ENCODE measurements at places on chromosomes 2 and 18.

GRCh38 chr2:21774691-21775368, 651.1 kb downstream of the TDRD15 start:
- DNase-seq, result no peak

- DNase-seq, result no peak
Measured at GRCh38 chr2:179541586-179541985, 277.0 kb upstream of the SESTD1 start.

DNA sequence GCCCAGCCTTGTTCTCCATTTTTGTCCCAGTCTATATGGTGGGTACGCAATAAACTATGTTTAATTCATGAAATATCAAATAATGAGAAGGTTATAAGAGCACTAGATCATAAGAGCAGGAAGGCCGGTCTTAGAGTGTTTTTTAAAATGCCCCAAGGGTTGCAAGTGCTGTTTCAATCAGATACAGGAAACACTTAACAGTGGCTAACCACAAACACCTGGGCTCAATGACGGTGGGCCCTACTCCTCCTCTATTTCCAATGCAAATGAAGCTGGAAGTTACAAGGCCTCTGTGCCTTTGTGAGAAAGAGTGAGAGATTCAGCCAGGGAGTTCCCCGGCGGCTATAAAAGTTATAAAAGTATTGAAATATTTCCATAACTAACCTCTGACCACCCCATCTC, 18.9 kb upstream of the WDR33 start:
- no peak for DNase-seq

- DNase-seq, result peak; percentile 66
Measured at GRCh38 chr2:5696404-5696944, 4.3 kb downstream of the SOX11 start.

DNA sequence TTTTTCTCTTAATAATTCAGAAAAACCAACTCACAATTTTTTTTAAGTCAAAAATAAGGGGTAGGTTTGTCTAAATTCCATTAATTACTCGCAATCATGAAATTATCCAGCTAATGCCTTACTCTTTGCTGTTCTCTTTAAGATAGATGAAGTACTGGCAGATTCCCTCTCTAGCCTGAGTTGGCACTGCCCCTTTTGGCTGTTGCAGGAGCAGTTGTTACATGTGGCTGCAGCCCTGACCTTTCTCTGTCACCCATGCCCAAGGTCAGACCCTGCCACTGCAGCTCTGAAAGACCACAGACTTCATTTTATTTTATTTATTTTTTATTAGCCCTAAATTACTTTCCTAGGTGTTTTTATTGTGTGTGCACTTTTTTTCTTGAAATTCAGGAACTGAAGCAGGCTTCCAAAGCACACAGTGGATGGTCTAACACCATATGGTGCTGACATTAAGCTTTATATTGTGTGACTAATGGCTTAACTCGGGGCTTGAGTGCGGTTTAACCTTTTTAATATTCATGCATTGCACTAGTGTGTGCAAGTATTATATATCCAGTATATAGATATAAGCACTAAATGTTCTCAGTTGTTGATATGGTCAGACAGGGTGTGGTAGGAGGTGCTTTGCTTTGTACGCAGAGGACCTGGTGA, 313.0 kb downstream of the CDH2 start:
- DNase-seq, result no peak

GRCh38 chr2:176699098-176699497, 429.9 kb downstream of the MTX2 start:
- no peak for DNase-seq

- no peak for DNase-seq
Measured at GRCh38 chr2:68193787-68194372, 36.2 kb downstream of the PNO1 start.

DNA sequence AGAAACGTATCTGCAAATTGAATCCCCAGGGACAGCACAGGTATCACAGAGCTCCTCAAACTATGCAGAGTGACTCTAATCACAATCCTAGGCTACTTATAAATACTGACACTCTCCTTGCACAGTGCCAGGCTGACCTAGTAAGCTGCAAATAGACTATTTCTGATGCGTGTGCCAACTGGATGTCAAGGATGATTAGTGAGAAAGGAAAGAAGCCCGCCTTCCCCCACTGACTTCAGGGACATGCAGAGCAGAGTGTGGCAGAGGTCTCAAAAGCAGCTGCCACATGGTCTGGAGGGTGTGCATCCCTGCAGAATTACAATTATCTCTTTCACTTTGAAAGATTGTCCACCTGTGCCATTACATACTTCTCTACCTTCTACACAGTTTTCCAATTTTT, 235.6 kb downstream of the CPS1 start:
- no peak for DNase-seq

DNA sequence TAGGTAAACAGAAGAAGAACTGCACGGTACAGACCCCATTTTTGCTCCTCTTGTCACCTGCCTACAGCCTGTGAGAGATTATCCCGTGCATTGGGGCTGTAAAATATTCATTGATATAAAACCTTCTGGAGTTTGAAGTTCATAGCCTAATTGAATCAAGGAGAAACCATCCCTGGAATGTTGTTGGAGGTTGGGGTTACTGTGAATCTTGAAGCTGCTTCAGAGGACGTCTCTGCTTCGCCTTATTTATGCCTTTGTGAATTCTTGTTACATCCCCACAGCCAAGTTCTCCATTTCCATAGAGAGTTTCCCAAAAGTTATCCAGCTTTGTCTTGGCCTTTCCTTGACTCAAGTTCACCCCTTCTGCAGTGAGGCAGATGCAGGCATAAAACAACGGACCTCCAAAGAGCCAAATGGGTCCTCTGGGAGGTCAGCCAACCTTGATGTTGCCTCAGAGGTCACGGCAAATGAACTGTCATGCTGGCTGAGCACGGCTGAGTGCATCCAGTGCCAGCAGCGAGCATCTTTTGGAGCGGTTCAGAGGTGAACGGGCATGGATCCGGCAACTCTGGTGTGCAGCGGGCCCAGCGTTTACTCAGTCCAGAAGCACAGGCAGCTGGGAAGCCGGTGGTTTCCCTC, 317.6 kb downstream of the PRKCE start:
- no peak for DNase-seq

DNA sequence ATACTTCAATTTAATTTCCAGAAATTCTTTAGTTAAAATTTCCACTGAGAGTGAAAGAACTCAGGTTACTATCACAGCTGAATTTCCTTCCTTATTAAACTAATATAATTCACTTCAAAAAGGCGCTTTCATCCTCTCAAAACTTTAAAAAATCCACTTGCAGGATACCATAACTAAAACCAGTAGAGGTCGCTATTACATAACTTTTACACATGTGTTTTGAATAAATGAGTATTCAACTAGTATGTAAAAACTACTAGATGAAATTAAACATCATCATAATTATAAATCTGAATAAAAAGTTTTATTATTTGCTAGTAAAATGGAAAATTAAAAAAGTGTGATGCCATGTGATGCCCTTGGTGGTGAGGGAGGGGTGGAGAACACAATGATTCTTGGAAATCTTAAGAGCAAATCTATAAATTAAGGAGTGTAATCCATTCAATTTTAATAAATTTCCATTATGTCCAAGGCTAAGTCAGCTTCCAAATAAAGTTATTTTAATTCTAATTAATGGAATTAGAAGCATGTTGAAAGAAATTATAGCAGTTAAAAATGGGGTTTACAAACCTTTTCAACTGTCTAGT, 61.4 kb downstream of the SOS1 start:
- DNase-seq, result peak; percentile 56

DNA sequence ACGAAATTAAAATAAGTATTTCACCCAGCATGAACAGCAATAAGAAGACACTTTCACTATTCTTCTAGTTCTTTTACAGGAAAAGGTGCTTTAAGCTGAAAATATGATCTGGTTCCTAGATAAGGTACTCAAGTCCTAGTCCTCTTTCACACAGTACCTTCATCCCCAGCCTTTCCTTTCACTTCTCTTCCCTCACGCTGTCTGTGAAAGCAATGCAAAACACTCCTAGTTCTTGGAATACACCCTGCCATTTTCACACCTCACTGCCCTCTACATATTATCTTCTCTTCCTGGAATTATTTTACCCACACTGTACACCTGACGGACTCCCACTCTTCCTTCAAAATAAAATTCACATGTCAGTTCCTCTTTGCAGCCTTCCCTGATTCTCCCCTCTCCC, 82.9 kb downstream of the DNAH7 start:
- no peak for DNase-seq

GRCh38 chr2:143263066-143263625, 133.9 kb downstream of the ARHGAP15 start:
- no peak for DNase-seq

DNA sequence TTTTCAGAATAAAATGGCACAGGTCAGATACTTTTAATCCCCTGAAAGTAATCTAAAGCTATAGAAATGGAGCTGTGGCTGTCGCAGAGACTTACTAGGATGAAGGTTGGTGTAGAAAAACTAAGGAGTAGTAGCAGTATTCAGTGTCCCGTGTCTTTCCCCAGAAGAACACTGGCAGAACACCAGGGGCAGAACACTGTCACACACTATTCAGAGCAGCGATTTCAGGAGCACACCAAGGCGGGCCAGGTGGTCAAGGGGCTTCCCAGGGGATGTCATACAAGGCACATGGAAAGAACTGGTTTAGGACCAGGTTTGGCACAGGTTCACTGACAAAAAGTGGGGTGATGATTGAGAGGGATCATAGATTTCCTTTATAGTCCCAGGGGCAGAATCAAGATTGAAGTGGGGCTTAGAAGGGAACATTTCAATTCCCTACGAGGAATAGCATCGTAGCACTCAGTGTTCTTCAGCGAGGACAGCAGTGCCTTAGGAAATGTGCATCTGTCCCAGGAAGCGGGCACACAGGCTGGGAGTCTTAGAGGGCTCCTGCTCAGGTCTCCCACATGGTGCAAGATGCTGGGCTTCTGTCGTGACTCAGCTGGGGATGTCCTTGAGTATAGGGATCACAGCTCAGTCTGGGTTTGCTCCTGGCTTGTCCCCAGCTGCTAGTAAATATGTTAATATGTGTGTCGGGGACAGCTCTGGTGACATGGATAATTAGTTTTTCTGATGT, 22.6 kb downstream of the BCL2L11 start:
- no peak for DNase-seq

DNA sequence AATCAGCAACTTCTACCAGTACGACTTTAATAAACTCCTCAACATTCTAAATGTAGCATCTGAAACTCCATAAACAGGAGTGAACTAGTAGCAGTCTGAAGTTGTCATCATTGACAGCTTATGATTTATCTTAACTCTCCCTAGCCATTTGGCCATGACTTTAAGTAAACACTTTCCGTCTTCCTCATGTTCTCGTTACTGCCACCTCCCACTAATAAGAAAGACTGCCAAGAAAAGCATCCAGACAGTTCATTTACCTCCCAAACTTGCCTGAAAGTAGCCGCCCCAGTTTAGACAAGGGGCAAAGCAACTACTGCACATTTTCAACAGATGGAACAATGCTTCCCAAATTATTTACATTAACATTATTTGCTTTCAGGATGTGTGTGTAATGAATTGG, 287.5 kb downstream of the OSR1 start:
- no peak for DNase-seq

- DNase-seq, result no peak
Measured at GRCh38 chr2:140502951-140503630, 1627.7 kb downstream of the LRP1B start.

DNA sequence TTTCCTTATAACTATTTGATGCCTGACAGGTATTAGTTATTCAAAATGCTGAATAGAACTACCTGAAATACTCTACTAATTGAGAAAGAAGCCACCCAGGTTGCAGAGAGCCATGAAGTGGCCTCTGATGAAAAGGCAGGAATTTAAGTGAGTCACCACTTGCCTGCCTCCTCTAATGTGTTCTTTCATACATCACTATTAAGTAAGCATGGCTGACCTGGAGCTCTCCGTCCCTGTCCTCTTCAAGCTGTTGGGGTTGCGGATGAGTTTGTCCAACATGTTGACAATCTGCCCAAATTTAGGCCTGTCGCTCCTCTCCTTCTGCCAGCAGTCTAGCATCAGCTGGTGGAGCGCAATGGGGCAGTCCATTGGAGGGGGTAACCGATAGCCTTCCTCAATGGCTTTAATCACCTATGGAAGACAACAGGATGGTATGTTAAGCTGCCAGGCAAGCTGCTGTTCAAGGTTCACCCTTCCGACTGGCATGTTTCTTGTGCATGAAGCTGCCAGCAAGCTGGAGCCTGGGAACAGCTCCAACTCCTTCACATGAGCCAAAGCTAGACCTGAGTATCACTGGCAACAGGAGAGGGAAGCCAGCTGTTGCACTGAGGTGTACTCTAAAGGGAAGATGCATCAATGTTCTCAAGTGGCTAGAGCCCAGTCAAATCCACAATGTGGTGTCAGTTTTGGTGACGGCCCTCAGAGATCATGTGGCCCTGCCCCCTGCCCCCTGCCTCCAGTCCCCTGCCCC, 142.2 kb downstream of the EPHA4 start:
- peak; percentile 40 for DNase-seq

DNA sequence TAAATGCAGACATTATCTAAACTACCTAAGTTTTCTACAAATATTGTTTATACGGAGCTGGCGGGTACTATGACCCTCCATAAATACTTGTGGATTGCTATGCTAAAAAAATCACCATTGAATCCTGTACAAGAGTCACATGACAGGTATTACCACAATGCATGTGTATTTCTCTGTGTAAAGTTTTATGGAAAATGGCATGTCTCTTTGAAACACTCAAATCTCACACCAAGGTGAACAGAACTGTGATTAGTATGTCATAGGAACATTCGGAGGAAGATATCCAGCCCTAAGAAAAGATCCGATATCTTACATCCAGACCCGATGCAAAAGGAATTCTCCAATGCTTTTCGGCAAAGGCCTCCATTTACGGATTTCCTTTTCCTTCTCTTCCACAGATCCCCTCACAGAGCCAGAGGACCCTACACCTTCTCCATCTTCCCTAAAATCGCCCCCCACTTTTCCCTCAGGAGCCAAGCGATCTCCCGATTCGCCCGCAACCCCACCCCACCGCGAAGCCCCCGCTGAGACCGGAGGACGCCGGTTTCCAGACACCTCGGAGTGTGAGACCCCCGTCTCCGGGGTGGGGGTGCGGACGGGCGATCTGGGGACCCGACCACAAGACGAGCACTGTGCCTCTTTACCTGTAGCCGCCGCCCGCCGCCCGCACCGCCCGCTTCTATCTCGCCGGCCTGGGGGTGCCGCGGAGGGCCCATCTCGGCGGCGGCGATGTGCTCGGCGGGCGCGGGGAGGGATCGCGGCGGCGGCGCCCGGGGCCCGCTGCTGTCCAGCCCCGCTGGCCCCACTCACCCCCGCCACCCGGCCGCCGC, 1.2 kb downstream of the SAP130 start:
- DNase-seq, result no peak

- peak; percentile 22 for DNase-seq
Measured at GRCh38 chr2:134391751-134392160, 137.9 kb downstream of the MGAT5 start.

- DNase-seq, result no peak
Measured at GRCh38 chr18:73688851-73689711, 458.6 kb downstream of the FBXO15 start.
